ENCODE measurements at places on chromosomes 13 and 19. TPM values are rescaled to one million over a fixed set of nuclear protein-coding genes. Genes with fewer than 3 reads are reported as not detected.

- no peak for DNase-seq
Measured at GRCh38 chr19:2089001-2089711, 7.0 kb downstream of the MOB3A start.

DNA sequence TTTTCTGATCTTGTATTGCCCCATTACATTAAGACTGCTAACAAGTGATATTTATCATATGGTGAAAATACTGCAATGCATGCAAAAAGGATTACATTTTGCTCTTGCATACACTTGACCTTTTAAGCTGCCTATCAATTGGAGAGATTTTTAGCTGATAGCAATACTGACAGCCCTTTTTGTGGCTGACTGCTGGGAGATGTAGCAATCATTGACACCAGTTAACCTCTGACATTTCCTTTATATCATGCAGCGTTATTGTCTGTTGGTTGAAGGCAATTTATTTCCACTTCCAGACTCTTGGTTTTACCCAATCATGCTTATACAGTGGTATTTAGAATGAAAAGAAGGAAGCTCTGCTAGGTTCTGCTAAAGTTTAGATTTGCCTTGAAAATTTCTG is 364.0 kb downstream of the LMO7 start:
- no peak for DNase-seq

ZNF85 gene
- total RNA-seq = 2.1 TPM

WDR87 gene
- not detected for total RNA-seq

DNA sequence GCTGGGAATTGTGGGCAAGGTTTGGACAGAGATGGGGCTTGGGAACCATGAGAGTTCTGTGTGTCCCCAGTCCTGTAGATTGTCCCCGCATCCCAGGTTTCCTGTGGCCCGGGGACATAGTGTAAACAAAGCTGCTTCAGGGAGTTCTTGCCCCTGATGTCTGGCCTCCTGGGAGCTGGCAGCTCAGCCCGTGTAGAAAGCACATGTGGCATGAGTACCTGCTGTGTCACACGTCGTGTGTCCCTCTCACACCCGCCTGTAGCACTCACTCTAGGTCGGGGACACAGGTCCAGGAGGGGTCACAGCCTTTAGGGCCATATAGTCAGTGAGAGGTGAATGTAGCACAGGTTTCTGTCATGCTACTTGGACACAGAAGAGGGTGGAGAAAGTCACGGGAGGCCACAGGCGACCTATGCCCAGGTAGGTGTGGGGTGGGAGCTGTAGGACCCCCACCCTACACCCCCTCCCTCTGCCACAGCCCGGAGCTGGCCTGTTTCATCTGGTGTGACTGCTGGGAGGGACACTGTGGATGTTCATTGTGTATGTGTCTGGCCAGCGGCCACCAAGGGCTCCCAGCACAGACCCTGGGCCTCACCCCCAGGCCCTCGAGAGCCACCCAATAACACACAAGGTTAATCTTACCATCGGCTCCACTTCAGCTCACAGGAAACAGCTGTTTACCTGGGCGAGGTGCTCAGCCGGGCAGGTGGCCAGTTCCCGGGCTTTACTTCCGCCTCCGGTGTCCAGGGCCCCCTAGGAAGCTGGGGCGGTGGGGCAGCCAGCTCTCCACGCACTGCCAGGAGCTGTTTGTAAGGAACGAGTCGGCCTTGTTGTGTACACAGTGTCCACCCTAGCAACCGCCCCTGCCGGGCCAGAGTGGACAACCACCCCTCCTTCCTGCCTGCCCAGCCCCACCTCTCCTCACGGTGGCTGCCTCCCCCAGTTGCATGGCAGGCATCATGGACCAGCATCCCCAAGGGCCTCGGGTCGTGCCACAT is 49.7 kb downstream of the COMP start:
- no peak for DNase-seq

DNA sequence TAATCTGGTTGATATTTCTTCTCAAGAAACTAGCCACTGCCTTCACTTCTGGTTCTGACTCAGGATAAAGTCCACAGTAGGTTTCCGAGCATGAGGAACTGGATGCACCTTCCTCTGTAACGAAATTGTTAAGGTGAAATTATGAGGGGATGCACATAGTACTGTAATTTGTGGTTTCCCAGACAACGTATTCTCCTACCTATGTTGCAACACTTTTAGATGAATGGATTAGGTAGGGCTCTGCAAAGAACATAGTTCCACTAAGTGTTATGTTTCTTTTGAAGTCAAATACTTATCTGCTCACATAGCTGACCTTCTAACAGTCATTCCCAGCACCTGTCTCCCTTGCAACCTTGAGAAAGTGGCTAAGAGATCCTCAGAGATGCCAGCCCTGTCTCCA is 5.7 kb upstream of the ZC3H13 start:
- no peak for DNase-seq

DNA sequence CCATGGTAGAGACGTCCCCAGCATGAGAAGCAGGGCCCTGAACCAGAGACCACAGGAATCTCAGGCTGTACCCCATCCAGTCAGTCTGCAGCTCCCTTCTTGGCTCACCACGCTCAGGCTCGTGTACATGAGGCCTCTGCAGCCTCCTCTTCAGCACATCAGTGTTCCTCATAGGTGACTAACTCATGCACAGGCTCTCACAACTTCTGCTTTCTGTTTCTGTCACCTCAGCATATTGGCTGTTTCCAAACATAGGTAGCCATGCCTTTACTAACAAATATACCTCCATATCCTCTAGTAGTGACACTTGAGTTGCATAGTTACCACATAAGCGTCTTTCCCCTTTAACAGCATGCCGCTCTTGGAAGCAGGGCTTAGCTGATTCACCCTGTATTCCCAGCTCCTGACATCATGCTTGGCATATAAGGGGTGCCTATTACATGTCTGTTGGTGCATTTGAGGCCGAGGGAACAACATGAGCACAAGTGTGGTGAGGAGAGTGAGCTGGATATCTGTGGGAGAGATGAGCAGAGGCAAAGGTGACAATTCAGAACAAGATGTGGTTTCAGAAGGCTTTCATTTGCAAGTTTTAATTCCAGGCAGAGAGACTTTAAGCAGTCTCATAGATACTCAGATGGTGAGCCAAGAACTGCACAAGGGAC is 16.7 kb downstream of the ZNF473 start:
- no peak for DNase-seq

P2RY11 gene
- total RNA-seq = 2.7 TPM

DNA sequence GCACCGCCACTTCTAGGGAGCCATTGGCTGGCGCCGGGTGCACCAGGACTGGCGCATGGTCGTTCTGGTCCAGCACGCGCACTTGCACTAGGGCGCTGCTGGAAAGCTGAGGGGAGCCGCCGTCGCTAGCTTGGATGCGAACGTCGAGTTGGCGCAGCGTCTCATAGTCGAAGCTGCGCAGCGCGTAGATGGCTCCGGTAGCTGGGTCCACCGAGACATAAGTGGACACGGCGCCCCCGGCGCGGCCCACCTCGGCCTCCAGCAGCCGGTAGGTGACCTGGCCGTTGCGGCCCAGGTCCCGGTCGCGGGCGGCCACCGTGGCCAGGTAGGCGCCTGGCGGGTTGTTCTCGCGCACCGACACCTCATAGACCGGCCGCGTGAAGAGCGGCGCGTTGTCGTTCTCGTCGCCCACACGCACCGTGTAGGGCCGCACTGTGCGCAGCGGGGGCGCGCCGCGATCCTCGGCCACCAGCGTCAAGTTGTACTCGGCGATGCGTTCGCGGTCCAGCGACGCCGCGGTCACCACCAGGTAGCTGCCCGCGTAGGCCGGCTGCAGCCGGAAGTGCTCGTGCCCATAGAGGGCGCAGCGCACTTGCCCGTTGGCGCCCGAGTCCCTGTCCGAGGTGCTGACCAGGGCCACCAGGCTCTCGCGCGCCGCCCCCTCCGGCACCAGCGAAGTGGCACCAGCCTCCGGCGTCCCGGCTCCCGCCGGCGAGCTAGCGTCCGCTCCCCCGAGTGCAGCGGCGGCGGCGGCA is 1.7 kb downstream of the PCDH8 start:
- no peak for DNase-seq

All from omental fat pad (tissue), 4 donors.